ENCODE measurements at places on chromosomes 4 and X.
A peak's percentile ranks its signal among the peaks of the same experiment; 100 is the strongest.

GRCh38 chr4:185243879-185244278 is 34.5 kb downstream of the SNX25 start:
- no peak for DNase-seq

GRCh38 chr4:64642936-64643335 is 233.7 kb upstream of the TECRL start:
- DNase-seq = no peak

DNA sequence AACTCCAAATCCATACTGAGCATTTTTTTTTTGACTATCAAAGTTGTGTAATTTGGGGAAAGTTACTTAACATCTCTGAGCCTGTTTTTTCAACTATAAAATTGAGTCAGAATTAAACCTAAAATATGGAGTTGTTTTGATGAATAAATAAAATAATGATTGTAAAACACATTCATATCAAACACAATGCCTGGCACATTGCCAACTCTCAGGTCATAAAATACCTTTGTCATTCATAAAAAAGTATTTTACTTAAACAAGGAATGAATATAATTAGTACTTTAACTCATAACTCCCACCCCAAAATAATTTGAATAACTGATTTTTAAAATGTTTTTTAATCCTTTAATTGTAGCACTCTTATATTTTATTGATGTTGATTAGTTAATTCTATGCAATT is 3.8 kb upstream of the GPR174 start:
- DNase-seq = no peak

- no peak for DNase-seq
Measured at GRCh38 chr4:54784161-54784671, 126.5 kb downstream of the KIT start.

DNA sequence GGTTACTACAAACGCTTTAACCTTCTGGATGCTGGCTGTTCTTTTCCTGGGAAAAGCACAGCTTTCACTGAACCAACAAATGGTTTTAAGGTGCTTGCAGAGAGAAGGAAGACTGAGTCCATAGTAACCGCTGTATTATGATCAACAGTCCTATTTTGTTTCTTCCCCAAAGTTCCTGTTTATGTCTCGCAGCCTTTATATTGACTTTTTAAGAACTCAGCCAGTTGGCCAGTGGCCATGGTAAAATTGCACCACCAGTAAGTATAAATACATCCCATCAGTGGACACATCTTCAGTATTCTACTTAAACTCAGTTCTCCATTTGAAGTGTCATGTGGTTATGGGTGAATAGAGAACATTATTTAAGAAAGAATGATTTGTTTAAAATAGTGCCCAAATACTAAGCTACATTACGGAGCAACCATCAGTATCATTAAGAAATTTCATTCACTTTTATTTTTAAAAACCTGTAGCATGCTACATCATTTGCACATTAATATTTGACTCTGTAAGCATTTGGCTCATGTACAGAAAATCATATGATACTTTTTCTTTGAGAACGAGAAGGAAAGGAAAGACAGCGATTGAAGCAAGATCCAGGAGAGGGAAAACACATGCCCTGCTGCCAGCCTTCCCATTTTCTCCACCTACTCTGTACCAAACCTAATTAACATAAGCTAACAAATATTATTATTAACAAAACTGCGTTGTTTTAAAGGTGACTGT is 287.0 kb downstream of the ARHGAP24 start:
- DNase-seq = no peak

- DNase-seq = no peak
Measured at GRCh38 chrX:140273921-140274320, 230.9 kb downstream of the SOX3 start.

- DNase-seq = no peak
Measured at GRCh38 chr4:89275587-89275986, 32.0 kb downstream of the GPRIN3 start.

- no peak for DNase-seq
Measured at GRCh38 chrX:47743504-47743903, 84.5 kb upstream of the UXT start.

DNA sequence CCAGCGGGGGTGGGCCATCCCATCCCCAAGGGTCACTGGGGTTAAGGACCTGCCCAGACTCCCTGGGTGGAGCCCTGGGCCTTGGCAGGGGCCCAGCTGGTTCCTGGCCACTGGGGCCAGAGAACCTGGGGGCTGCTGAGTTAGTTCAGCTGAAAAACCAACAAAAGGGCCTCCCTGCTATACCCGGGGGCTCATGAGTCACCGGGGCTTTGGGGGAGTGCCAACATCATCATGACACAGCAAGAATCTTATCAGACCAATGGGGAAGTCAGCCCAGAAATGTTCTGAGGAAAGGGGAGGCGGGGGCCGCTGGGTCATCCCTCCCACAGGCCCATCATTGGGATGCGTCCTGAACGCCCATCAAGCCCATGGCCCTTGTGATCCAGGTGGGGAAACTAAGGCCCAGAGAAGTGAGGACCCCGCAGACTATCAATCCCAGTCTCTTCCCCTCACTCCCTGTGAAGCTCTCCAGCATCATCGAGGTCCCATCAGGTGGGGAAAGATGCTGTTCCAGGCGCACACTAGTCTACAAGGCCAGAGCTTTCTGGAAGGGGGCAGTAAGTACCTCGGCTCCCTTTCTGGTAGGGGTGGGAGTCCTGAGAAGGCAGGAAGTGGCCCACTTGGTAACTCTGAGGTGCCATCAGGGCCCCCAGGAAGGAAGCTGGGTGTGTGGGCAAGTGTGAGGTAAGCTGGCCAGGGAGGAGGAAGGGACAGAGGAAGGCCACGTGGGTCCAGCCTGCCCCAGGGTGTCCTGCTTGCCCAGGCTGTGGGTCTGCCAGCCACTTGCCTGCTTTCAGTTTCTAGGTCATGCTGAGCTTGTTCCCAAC is 4.5 kb downstream of the G6PD start:
- DNase-seq = no peak

DNA sequence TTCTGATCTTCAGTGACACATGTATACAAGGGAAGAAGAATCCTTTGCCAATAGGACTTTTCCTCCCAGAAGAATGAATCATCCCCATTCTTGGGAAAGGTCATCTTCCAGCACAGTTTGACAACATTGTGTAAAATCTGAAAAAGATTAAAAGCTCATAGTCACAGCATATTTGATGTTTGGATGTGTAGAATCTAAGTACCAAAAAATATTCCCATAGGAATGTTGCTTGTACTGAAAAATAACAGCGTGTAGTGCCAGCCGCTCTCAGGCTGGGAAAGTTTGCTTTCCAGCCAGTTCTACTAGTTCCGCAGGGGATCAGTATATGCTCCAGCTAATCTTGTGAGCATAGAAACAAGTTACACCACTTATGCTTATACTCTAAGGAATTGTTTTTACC is 74.7 kb upstream of the IL13RA1 start:
- DNase-seq = no peak

DNA sequence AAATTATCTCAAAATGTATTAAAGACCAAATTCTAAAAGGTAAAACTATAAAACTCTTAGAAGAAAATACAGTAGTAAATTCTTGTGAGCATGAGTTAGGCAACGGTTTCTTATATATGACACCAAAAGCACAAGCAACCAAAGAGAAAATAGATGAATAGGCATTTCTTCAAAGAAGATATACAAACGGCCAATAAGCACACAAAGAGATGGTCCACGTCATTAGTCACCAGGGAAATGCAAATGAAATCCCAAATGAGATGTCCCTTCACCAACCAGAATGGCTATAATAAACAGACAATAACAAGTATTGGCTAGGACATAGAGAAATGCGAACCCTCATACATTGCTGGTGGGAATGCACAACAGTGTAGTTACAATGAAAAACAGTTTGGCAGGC is 44.6 kb downstream of the RAB33A start:
- DNase-seq = no peak

GRCh38 chr4:38788317-38788716 is 5.5 kb upstream of the TLR10 start:
- no peak for DNase-seq

GRCh38 chr4:140523370-140523856 is 555 bp upstream of the ELMOD2 start:
- DNase-seq = no peak

- no peak for DNase-seq
Measured at GRCh38 chr4:73448448-73449203, 12.6 kb downstream of the AFP start.

- DNase-seq = no peak
Measured at GRCh38 chr4:23931489-23931830, 41.6 kb upstream of the PPARGC1A start.

GRCh38 chr4:97394653-97395052 is 748.6 kb downstream of the STPG2 start:
- no peak for DNase-seq

DNA sequence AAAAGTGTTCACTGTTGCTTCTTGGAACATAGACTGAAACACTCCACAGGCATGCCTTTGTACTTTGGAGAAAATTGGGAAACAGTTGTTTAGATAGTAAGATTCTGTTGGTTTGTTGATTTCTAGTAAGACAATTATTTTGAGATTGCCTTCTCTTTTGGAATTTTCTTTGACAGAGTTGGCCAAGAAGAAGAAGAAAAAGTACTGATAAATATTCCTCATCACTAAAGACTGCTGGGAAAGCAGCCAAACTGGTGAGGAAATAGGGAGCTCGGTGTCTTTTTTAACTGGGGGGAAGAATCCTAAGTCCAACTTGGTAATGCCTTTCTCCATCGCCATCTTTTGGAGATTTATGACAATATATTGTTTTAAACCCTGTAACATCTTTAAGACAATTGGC is 370.7 kb downstream of the GPAT3 start:
- DNase-seq = no peak

GRCh38 chrX:132017431-132018185 is 5.5 kb upstream of the STK26 start:
- no peak for DNase-seq

GRCh38 chr4:180950377-180950776 is 1292.8 kb upstream of the TENM3 start:
- DNase-seq = no peak

DNA sequence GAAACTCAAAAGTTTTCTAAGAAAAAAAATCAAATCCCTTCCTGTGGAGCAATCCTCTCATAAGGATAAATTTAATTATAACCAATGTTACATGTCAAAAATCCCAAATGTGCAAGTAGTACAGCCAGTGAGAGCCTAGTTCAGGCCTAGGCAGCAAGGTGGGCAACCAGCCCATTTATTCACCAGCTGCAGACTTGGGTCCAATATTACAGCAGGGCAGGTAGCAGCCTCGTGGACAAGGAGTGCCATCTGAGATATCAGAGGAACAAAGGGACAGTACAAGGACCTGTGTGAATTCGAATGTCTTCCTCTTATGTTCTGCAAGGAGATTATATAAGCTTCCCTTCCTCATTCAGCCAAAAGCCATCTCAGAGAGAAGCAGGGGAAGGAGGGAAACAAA is 6.6 kb downstream of the HELQ start:
- no peak for DNase-seq

GRCh38 chrX:17535229-17535628 is 160.2 kb downstream of the NHS start:
- no peak for DNase-seq

- peak; percentile 1 for DNase-seq
Measured at GRCh38 chr4:159401791-159402380, 299.0 kb downstream of the RAPGEF2 start.

DNA sequence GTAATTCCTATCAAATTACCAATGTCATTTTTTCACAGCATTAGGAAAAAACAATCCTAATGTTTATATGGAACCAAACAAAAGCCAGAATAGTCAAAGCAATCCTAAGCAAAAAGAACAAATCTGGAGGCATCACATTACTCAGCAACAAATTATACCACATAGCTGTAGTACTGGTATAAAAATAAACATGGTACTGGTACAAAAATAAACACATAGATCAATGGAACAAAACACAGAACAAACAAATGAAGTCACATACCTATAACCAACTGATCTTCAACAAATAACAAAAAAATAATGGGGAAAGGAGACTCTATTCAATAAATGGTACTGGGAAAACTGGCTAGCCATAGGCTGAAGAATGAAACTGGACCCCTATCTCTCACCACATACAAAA is 37.4 kb downstream of the PPA2 start:
- DNase-seq = no peak

DNA sequence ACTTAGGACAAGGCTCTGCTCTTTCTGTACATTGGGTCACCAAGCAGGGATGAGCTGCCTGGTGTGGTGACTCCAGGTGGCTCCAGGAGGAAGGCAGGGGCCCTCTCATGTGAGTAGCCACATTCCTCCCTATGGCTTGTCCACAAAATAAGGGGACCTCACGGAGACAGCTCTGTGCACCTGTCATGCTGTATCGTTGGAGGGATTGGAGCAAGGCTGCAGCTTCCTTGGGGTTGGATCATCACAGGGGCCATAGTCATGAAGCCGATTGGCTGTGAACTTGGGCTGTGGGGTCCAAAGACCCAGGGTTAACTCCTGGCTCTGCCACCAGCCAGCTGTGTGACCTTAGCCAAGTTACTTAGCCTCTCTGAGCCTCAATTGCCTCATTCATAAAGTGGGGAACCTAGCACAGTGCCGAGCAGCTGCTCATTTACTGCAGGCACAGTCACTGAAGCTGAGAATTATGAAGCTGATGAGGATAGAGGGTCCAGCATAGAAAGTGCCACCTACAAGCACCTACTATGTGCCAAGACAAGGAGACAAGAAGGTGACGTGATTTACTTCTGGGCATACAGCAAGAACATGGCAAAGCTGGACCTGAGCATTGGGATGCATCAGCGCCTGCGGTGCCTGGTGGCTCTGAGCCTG is 11.8 kb upstream of the KIAA0232 start:
- no peak for DNase-seq

- DNase-seq = no peak
Measured at GRCh38 chrX:43718956-43719355, 62.9 kb downstream of the MAOA start.

DNA sequence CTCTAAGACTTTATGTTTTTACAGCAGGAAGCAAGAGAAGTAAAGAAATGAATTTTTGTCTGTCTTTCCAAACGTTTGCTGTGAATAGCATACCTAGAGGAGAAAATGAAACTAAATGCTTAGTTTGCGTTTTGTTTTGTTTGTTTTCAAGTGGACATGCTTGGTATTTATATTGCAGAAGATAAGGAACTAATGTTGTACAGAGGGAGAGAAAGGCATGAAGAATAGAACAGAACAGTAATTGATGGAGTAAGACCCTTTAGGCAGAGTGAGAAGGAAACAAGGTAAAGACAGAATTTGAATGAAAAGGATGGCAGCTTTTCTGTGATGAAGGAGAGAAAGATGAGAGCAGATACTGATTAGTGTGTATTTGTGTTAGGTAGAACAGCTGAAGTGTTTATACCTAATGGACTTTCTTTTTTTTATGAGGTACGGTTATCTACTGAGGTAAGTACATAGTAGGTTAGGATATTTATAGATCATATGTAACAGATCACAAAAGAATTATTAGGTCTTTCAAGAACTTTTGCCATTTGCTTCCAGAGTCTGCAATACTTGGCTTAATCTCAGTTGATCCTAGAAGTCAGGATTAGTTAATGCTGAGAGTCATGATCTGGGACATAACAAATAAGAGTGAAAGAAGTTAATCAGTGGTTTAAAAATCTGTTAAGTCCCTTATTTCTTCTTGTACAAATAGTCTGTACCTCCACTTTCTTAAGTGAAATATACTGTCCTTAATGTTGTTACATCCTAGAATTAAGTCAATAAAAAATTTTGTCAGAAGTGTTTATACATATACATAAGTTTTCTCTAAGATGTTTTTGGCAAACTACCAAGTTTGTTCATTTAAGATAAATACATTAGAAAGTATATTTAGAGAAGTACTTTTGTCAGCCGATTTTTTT is 36.8 kb downstream of the FABP2 start:
- no peak for DNase-seq
